ENCODE measurements at places on chromosomes 3 and 15.

- DNase-seq: no peak
Observed at GRCh38 chr3:142993958-142994442, 7.4 kb upstream of the U2SURP start.

GRCh38 chr3:129485721-129486663, 42.4 kb upstream of the RHO start:
- DNase-seq: no peak

GRCh38 chr3:144241404-144241803, 269.8 kb downstream of the DIPK2A start:
- DNase-seq: no peak

DNA sequence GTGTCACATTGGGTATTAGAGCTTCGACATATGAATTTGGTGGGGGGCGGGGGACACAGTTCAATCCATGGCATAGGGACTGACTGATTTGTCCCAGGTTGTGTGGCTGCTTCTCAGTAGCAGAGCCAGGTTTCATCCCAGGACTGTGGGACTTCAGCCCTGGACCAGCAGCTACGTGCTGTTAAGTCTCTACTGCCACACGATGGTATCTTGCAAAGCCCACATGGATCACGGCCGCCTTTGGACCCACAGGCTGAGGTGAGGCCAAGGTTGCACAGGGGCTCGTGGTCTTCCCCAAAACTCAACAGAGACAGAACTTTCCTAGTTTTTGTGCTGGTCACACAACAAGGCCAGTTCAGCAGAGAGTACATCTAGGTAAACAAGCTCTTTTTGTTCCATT, 97.4 kb downstream of the LRRK1 start:
- DNase-seq: no peak

DNA sequence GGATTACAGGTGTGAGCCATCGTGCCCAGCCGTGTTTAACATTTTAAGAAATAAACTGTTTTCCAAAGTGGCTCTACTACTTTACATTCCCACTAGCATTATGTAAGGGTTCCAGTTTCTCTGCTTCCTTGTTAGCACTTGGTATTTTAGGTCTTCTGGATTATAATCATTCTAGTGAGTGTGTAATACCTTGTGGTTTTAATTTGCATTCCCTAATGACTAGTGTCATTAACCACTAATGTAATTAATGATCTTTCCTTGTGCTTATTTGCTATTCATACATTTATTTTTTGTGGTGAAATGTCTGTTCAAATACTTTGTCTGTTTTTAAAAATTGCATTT, 30.7 kb downstream of the ARIH2 start:
- no peak for DNase-seq

DNA sequence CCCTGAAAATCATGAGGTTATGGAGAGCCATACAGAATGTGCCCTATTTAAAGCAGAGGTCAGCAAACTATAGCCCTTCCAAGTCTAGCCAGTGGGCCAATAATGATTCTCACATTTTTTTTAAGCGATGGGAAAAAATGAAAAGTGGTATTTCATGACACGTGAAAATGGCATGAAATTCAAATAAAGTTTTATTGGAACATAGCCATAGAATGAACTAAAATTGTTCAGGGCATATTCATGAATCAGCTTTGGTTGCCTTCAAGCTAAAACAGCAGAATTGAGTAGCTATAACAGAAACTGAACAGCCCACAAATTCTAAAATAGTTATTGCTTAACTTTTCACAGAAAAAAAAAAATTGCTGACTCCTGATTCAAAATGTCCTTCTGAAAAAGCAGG, 104.5 kb downstream of the TFG start:
- no peak for DNase-seq

GRCh38 chr3:48680811-48681540, 4.7 kb downstream of the NCKIPSD start:
- DNase-seq: no peak

- DNase-seq: no peak
Observed at GRCh38 chr3:32077260-32078084, 28.9 kb upstream of the GPD1L start.

- DNase-seq: no peak
Observed at GRCh38 chr15:67219288-67219687, 35.2 kb downstream of the AAGAB start.

DNA sequence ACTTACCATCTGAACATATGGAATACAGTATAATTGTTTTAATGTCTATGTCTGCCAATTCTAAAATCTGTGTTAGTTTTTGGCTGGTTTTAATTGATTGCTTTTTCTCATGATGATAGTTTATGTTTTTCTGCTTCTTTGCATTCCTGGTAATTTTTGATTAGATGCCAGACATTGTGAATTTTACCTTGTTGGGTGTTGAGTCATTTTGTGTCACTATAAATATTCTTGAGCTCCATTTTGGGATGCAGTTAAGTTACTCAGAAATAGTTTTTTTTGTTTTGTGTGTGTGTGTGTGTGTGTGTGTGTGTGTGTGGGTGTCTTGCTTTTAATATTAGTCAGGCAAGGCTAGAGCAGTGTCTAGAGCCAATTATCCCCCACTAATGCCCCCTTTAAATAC, 818.8 kb upstream of the NR2F2 start:
- no peak for DNase-seq

- no peak for DNase-seq
Observed at GRCh38 chr3:136957751-136958288, at the start of gene IL20RB. TSS of gene IL20RB (plus strand) at chr3:136957983. CDS start at chr3:136958114, 131 bp downstream.

DNA sequence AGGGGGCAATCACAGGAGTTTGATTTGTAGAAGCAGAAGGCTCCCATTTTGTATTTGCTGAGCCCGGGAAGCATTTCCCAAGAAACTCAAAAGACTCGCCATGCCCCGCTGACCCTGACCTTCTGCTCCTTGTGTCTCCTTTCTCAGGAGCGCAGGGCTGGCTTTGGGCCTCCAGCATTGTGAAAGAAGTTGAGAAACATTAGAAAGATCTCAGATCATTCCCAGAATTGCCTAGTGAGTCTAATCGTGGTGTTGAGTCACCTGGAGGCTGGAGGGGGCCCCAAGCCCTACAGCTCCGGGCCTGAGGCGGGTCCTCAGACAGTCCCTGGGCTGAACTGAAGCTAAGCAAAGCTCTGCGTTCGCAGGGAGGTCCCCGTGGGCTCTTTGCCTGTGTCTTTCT, 10.9 kb upstream of the PIGZ start:
- no peak for DNase-seq

DNA sequence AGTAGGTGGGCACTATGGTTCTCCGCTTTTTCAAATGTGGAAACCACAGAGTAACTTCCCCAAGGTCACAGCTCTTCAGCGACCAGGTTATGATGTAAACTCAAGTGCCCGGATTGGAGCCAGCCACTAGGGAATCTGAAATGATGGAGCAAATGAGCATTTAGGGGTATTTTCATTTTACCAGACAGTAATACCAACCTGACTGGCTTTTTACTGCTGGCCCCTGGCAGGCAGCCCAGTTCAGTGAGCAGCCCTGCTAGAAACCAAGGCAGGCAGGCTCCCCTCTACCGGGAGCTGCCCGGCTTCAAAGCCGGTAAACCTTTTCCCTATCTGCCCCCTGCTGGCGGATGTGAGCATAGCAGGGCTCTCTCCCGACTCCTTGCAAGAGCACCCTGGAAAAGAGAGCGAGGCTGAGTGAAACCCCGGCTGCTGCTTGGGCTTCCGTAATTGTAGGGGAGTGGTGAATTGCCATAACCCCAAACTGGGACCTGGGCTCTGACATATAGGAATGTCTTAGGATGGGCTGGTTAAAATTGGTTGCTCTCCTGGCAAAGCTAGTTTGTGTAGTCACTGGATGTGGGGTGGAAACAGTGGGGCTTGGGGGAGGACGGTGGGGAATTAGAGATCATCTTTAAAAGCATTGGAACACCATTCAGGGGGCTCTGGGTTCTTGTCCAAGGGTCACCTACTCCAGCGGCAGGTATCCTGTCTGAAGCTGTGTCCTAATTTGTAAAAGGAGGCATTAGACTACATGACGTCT, 98.0 kb upstream of the TNFAIP8L3 start:
- peak; percentile 31 for DNase-seq

DNA sequence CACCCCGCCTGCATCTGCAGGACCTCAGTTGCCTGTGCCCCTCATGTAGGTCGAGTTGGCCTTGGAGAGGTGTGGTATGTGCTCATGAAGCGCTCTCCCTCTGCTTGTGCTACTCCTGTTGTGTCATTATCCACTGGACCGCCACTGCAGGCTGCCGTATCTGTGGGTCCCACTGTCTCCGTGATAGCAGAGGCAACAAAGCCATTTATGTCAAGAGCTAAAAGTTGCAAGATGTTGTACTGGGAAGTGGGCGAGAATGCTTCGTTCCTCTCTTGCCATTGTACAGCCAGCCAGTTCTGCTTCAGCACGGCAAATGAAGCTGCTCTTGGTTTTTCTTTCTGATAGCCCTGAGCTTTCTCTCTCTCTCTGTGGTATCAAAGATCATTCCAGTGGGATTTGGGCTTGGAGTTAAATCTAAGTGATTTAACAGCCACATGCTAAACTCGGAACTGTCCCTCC, 89.0 kb downstream of the TMEM212 start:
- DNase-seq: no peak

DNA sequence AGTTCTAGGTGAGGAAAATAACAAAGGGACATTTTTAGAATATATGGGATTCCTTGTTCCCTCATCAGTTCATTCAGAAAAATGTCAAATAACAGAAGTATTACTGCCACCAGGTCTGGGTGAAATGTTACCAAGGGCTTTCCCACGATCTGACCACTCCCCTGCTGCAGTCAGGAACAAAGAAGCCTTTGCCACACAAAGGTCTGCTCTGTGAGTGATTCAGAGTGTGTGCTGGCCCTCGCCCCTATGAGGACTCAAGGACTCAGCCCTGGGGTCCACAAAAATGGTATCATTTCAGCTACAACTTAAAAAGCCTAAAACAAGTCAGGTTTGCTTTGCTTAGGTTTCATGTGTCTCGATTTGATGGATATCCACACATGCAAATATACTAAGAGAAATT, 5.0 kb downstream of the MKRN3 start:
- DNase-seq: no peak

DNA sequence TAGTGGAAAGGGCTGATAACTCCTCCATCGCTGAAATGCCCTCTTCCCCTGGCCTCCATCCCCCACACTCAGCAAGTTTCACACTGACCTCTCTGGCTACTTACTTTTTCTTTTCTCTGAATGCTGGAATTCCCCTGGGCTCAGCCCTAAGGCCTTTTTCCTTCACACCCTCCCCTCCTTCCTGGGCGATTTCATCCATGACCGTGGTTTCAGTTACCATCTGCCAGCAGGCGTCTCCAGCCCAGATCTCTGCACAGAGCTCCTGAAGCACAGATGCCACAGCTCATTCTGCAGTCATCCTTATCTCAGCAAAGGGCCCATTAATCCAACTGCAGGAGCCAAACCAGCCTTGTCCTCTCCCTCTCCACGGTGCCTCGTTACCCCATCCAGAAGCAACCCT, 114.0 kb downstream of the RFTN1 start:
- no peak for DNase-seq

GRCh38 chr15:95018888-95019545, 787.7 kb downstream of the MCTP2 start:
- no peak for DNase-seq

- DNase-seq: peak; percentile 55
Observed at GRCh38 chr15:75347222-75348033, 589 bp downstream of the NEIL1 start.

DNA sequence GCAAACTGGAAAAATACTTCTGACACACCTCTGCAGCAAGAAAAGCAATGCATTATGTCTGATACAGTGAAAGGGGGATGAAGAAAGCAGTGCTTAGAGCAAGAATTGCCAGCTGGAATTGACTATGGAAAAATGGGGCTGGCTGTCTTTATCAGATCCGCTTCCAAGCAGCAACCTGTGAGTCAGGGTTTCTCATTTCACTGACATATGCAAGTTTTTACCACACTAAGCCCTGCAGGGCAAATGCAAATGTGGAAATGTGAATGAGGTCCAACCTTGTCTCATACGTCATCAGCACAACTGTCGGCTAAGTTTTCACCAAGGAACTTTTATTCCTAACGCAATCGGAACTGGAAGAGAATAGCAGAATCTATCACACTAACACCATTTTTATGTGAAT, 172.5 kb upstream of the GADL1 start:
- no peak for DNase-seq

- no peak for DNase-seq
Observed at GRCh38 chr3:167657684-167658225, 4.0 kb upstream of the WDR49 start.

DNA sequence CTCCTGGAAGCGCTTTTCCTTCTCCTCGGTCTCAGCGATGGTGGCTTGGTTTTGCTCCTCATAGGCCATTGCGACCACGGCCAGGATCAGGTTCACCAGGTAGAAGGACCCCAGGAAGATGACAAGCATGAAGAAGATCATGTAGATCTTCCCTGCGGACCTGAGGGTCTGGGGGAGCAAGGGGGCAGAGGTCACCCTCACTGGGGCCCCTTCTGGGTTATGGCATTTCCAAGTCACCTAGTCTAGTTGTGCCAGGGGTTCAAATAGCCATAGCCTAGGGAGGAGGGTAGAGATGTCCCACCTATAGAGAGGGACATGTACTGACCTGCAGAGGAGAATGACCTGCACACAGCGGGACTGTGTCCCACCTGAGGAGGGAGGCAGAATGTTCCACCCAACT, 43.5 kb downstream of the SCN5A start:
- DNase-seq: no peak

DNA sequence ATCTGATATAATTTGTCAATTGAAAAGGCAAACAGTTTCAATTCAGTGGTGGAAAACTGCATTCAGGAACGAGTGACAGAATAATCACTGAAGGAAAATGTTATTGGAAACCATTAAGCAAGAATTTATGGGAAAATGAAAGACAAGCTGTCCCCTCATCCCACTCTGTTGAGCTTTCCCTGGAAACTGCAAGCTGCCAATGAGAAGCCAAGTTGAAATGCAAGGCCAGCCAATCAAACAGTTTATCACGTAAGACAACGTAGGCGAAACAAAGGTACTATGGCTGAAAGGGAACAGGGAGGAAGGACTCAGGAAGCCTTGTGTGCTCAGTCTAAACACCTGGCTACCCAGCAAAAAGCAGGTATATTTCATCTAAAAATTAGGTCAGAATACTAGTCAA, 187.9 kb upstream of the ATP10A start:
- no peak for DNase-seq

GRCh38 chr3:9401986-9402385, 4.6 kb downstream of the SETD5 start:
- no peak for DNase-seq

- no peak for DNase-seq
Observed at GRCh38 chr15:48451241-48451640, 120.0 kb downstream of the DUT start.

DNA sequence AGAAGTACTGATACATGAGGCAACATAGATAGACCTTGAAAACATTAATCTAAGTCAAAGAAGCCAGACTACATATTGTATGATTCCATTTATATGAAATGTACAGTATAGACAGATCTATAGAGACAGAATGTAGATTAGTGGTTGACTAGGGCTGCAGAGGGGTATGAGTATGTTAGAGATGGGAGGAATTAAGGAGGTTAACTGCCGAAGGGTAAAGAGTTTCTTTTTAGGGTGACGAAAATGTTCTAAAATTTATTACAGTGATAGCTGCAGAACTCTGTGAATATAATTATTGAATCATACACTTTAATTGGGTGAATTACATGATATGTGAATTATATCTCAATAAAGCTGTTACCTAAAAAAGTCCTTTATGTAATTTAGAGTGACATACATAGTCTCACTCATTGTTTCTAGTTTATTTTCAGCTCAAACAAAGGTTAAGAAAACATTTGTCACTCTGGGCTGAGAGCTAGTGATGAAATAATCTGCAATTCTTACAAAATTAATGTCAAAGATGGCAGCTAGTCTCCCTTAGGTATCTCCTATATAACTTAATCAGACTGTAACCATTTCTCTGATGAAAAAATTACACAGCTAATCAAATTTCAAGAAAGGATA, 61.4 kb downstream of the DENND4A start:
- DNase-seq: no peak

All from 8988T (cell line).